Renal pelvis (tissue), 12 donors: ENCODE measurements at places on chromosomes 16 and 17. TPM values are rescaled to one million over a fixed set of nuclear protein-coding genes. Genes with fewer than 3 reads are reported as not detected.

DNA sequence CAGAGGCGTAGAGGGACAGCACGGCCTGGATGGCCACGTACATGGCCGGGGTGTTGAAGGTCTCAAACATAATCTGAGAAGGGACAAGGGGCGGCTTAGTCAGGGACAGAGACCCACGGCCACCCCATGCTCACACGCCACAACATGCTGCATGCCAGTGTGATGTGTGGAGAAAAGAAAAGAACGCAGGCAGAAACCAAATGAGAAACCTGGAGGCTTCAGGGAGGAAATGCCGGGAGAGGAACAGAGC is 1.1 kb downstream of the ACTG1 start:
- DNase-seq: no peak

GRCh38 chr16:46690281-46691178 is 1.1 kb downstream of the ORC6 start:
- DNase-seq: no peak

- DNase-seq: no peak
These were observed at the start of gene SLFN14 for GRCh38 chr17:35560703-35561102. Gene SLFN14 (minus strand): TSS chr17:35560819. CDS start chr17:35558062, 2,757 bp downstream.

GRCh38 chr16:78608305-78608776 is 508.9 kb downstream of the WWOX start:
- peak; percentile 40 for DNase-seq

DNA sequence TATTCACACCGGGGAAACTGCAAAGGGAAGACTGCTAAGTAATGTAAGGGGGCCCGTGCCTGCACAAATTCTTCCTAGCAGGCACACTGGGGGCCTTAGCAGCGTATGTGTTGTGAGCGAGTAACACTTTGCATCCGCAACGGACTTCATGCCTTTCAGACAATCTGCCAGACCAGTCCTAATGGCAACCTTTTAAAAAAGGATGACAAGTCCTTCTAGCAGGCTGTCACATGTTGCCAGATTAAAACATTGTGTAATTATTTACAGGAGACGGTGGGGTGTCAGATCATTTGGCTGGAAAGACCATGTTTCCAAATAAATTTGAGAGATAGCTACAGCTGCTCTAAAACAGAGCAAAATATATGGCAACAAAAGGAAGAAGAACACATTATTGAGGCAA is 46.1 kb downstream of the CPPED1 start:
- no peak for DNase-seq

GRCh38 chr17:1111599-1112443 is 68.0 kb downstream of the ABR start:
- no peak for DNase-seq

GRCh38 chr17:68184816-68185436 is 62.9 kb upstream of the AMZ2 start:
- no peak for DNase-seq

- DNase-seq: no peak
These were observed 31.7 kb upstream of the BRD7 start for GRCh38 chr16:50400312-50400966.

GRCh38 chr17:36937959-36938565 is 787 bp downstream of the LHX1 start:
- no peak for DNase-seq

DNA sequence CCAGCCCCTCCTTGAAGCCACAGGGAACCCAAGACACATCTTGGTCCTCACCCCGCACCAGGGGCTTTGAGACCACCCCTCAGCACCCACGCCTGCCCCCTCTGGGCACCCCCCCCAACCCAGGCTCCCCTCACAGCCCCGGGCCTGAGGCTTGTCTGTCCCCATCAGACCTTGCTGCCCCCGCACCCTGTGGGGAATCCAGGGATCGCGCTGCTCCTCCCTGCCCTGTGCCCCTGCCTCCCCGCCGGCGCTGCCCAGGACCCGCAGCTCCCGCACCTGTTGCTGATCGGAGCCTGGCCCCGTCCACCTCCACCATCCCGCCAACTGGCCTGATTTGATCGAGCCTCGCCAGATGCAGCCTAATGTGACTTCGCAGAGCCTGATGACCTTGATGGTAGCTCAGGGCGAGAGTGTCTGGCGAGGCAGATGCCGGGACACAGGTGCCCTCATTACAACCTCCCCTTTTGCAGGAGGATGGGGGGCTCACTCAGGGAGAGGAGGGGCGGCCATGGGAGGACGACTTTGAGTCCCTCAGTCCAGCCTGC is 29.0 kb downstream of the SLC25A10 start:
- DNase-seq: no peak

- DNase-seq: no peak
These were observed 5.3 kb downstream of the MT2A start for GRCh38 chr16:56613706-56614105.

DNA sequence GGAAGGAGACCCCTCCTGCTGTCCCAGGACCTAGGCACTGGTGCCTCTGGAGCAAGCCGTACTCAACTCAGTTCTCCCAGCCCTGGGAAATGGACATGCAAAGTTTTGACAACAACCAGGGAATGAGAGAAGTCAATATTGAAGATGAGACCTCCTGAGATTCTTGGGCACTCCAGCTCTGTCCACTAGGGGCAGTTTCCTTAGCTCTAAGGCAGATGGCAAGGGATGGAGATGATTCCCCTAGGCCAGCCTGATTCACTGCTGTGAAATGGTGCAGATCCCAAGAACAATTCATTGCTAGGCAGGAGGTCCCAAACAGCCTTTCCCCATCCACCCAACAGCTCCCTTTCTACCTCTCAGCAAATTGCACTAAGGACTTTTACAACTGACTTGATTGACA is 20.5 kb upstream of the SDR42E2 start:
- no peak for DNase-seq

- DNase-seq: no peak
These were observed 28.9 kb upstream of the DHX8 start for GRCh38 chr17:43454868-43455267.

DNA sequence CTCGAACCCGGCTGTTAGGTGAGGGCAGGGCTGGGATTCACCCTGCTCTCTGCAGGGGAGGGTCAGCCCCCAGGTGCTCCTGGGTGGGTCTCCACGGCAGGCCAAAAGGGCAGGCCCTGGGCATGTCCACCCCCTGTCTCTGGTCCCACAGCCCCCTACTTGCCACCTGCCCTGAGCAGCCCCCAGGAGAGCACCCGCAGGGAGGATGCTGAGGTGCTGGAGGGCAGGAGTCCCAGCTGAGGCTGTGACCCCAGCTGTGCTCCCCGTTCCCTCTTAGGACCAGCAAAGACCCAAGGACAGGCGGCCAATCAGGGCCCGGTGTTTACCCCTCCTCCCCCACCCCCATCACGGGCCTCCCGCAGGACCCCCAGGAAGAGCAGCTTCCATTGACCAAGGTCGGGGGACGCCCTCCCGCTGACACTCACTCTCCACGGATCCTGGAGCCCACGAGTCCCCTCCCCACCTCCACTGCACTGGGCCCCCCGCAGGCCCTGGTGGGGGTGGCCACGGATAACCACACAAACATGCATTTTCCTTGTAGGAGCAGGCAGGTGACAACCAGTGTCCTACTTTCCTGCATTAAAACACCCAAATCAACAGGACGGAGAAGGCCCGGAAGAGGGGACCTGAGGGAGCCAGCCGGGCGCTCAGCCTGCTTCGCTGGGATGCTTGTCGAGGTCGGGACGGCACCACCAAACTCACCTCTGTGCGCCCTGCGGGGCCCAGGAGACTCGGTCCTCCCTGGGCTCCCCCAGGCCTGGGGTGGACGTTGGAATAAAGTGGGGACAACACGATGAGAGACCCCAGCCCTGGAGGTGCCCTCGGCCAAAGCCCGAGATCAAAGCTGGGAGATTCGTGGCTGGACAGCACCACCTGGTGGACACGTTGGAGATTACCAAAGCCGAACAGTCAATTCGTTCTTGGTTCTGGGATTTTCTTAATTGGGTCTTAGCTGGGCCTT is 22.5 kb upstream of the ENPP7 start:
- DNase-seq: peak; percentile 42

DNA sequence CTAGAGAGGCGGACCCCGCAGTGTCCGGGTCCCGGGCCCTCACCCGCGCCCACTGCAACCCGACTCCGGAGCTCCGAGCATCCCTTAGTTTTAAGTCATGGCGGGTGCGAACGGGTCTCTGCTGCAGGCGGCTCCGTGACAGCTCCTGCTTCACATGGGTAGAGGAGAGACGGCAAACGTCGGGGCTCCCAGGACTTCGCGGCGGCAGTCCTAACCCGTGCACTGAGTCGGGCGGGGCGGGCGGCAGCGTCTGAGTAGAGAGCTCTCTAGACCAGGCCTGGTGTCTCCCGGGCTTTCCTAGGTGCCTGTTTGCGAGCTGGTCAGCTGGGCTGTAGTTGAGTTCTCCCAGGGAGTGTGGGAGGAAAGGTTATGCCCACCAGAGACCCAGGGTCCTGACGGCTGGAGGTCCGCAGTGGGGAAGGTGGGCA is 345 bp downstream of the TSC2 start:
- DNase-seq: no peak

GRCh38 chr17:1684378-1685189 is at the start of gene PRPF8:
Gene PRPF8 (minus strand): TSS chr17:1684867. CDS start chr17:1684571, 296 bp downstream.
- peak; percentile 97 for DNase-seq

- no peak for DNase-seq
These were observed 94.8 kb upstream of the DNAH9 start for GRCh38 chr17:11503308-11504035.

- no peak for DNase-seq
These were observed 1.4 kb downstream of the PYDC1 start for GRCh38 chr16:31215287-31216162.

DNA sequence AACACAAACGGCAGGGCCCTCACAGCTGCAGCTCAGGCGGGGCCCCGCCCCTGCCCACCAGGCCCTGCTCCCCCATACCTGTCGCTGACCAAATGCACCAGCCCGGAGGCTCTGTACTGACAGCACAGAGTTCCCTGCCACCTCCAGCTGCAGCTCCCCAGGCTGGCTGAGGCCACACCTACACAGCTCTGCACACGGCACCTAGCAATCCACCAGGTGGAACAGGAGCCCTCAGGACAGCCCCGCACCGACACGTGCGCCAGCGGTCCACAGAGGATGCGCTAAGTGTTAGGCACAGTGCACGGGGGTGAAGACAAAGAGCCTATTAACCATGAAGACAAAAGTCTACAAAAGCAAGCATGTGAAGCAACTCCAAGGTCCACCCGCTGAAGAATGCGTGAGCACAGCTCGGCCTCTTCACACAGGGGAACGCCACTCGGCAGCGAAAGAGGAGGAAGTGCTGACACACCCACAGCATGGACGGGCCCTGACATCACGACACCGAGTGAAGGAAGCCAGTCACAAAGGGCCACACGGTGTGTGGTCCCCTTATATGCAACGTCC is 5.4 kb downstream of the ZCCHC14 start:
- DNase-seq: no peak

- no peak for DNase-seq
These were observed 212.2 kb upstream of the FOXF1 start for GRCh38 chr16:86297866-86298757.

DNA sequence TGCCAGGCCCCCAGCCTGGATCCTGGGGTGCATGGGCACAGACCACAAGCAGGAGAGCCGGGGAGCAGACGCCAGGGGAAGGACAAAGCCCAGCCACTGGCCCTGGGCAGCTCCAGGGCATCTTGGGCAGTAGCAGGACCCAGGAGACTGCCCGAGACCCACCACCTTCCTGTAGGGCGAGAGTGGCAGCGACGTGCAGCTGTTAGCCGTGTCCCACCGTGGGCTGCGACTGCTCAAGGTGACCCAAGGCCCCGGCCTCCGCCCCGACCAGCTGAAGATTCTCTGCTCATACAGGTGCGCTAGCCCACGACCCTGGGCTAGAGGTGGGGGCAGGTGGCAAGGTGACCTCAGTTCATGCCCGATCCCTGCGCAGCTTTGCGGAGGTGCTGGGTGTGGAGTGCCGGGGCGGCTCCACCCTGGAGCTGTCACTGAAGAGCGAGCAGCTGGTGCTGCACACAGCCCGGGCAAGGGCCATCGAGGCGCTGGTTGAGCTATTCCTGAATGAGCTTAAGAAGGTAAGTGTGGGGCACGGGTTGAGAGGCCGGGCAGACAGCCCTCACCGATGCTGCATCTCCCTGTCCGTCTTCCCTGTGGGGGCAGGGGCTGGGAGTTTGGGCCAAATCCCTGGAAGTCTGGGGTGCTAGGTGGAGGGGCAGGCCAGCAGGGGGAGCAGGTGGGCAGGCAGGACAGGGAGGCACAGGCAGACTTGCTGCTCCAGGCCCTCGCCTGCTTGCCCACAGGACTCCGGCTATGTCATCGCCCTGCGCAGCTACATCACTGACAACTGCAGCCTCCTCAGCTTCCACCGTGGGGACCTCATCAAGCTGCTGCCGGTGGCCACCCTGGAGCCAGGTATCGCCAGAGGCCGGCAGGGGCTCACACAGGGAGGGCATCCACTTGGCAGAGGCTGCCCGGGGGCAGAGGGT is 13.5 kb upstream of the SMIM5 start:
- DNase-seq: no peak

DNA sequence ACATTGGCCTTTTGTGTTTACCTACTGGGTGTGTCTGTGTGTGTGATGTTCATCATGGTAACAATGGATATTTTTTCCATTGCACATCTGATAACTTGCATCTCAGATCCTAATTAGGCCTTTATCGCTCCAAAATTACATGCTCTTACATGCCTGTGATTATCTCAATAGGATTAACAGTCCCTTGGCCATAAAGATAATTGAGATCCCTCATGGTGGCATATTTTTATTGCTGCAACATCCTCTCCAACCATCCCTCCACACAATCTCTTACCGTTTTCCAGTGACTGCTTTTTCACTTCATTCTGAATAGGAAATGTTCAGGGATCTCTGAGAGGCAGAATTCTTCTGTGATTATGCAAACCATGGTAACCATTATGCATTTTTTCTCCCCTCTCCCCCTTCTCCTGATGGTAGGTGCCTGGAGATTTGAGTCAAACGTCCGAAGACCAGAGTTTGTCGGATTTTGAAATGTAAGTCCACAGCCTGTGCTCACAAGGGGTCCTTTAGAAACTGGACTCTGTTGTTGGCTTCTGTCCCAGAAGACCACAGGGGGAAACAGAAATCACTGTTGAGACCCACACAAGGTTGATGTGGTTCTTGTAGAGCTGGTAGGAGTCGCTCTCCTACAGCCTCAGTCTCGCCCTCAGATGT is 405.5 kb downstream of the CPPED1 start:
- DNase-seq: no peak

DNA sequence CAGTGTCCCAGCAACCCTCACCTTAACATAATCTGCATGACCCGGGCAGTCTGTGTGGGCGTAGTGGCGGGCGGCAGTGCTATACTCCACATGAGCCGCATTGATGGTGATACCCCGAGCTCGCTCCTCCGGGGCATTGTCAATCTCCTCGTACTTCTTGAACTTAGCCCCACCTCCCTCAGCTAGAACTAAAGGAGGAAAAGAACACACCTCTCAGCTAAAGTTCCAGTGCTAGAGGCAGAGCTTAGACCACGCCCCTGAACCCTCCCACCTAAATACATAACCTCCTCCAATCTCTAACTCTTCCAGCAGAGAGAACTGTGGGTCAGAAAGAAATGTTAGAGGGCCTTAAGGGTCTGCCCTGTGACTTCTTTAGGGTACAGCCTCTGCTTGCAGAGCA is 855 bp downstream of the TUFM start:
- DNase-seq: no peak

GRCh38 chr17:29054835-29055234 is 11.9 kb downstream of the PIPOX start:
- DNase-seq: no peak

- no peak for DNase-seq
These were observed 9.6 kb downstream of the LLGL2 start for GRCh38 chr17:75535119-75535537.

BANP gene
- polyA plus RNA-seq: 27.3 TPM

GRAPL gene
- 1.8 TPM for polyA plus RNA-seq

MSLN gene
- 12.9 TPM for polyA plus RNA-seq

ERN2 gene
- polyA plus RNA-seq: 0.41 TPM

OMG gene
- polyA plus RNA-seq: 0.41 TPM

LITAFD gene
- not detected for polyA plus RNA-seq

MYH11 gene
- 12.7 TPM for polyA plus RNA-seq

KCNG4 gene
- polyA plus RNA-seq: 0.03 TPM

FBXW10 gene
- 1.6 TPM for polyA plus RNA-seq

UBFD1 gene
- polyA plus RNA-seq: 69.8 TPM

ACSM2A gene
- polyA plus RNA-seq: 99.4 TPM

SDR42E1 gene
- 14.6 TPM for polyA plus RNA-seq
